ENCODE measurements at places on chromosomes 2 and 18.

DNA sequence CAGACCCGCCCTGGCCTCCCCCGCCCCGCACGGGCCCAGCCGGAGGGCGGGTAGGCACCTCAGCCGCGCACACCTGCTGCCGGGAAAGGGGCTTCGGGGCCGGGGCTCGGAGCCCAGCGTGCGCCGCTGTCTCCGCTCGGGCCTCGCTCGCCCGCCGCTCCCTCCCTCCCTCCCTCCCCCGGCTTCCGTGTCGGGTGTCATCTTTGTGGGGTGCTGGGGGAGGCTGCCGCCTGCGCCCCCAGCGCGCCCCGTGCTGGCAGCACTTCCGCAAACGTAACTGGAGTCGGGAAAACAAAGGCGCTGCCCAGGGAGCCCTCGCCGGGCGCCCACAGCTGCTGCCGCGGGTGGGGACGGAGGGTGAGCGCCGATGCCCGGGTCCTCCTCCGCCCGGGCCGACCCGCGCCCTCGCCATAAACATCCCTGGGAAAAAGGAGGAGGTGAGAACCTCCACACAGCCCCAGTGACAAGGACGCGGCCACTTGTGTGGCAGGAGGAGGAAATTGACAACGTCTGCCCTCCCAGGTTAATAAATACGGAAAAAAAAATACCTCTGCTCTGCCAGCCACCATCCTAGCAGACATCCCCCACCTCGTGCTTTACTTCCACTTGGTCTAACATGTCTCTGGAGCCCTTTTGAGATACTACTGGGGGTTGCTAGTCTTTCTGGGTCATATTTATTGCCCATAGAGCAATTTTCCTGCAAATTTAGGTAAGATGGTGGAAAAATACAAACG lies 550 bp downstream of the MFSD6 start:
- DNase-seq: no peak

- DNase-seq: peak; percentile 11
Observed at GRCh38 chr2:118527571-118527970, 319.9 kb downstream of the EN1 start.

DNA sequence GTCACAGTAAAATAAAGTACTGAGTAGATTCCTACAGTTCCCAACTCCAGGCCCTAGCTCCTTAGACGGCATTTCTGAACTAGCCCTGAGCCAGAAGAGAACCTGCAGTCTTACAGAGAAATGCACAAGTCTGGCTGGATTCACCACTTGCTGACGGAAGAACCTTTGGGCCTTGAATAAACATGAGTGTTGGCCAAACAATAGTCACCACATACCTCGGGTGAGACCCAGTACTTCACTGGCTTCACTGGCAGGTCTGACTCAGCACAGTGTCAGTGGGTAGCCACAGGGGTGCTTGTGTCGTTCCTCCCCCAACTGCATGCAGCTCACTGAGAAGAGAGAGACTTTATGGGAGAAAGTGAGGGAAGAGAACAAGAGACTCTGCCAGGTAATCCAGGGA lies 88.9 kb downstream of the TMEM185B start:
- peak; percentile 86 for DNase-seq

DNA sequence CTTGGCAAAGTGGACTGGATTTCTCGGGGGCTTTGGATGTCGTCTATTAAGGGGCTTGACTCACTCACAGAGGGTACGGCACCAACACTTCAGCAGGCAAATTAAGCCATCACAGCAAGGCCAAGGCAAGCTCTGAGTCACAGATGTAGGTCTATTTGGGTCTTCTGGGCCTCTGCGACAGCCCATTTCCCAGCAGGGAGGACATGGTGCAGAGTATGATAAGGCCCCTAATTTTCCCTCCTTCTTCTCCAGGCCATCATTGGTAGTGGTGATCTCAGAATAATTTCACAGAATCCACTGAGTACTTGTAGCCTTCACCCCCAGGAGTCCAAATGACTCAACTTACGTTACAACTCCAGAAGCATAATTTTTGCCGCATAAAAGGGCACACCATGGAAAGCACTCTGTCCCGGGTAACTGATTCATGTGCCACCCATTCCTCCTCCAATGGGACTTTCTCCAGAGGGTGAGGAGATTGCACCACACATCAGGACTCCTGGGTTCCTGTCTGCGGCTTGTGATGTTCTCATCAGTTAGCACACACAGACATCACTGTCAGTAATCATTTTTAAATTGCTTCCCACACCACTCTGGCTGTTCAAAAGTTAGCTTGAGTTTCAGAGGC lies 164.9 kb downstream of the TXNL1 start:
- DNase-seq: no peak

GRCh38 chr2:29317077-29317517 lies 201.9 kb downstream of the CLIP4 start:
- DNase-seq: peak; percentile 85

- no peak for DNase-seq
Observed at GRCh38 chr2:159009940-159010339, 41.5 kb downstream of the TANC1 start.

DNA sequence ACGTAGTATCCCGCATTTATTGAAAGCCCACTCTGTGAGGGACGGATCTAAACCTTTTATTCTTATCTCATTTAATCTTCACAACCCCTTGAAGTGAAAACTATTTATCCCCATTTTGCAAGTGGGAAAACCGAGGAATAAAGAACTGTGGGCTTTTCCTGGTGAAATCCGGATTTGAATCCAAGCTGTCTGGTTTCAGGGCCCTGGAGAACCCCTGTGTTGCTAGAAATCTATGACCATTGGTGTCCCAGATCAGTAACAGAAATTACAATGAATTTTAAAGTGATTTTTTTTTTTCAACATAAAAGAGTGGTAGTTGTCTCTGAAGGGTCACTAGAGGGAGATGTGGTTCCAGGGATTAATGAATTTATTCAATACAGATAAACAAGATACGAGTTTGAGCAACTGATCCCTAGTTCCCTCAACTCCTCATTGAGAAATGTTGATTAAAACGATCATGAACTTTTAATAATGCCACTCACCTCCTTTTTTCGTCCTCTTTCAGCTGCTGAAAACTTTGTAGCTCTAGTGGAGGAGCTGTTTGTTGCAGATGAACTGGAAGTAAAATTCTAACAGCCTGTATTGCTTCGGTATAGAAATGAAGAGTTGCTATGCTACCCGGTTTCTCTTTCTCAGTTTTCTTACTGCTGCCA lies 940 bp downstream of the XRCC5 start:
- DNase-seq: peak; percentile 58

GRCh38 chr2:11559786-11560155 lies 25.9 kb downstream of the GREB1 start:
- DNase-seq: no peak

GRCh38 chr2:158999458-158999857 lies 31.0 kb downstream of the TANC1 start:
- DNase-seq: peak; percentile 61

- DNase-seq: no peak
Observed at GRCh38 chr2:11824901-11825828, 78.7 kb downstream of the LPIN1 start.

DNA sequence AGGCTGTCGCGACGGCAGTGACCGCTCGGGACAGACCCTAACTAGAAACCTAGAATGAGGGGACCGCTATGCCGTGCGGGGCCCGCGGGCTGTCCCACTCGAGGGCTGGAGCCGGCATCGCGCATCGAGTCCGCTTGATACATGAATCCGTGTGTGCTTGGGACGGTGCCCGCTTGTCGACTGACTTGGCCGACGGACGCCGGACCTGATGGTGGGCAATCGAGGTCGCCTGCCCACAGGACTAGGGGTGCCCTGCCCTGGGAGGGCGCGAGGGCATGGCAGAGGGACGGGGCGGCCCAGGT lies 749 bp upstream of the PTMA start:
- peak; percentile 38 for DNase-seq

DNA sequence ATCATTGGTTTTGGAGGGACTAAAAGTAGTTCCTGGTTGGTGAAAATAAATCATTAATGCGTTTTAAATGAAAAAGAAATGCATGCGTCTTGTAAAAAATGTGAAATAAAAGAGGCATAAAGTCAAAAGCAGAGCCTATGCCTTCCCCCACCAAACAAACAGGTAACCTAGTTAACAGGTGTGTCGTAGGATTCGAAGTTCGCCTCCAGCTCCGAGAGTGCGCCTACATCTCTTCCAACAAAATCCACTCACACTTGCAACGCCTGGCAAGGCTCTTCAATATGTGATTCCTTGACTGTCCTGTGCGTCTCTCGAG lies 677 bp upstream of the SMAD4 start:
- DNase-seq: peak; percentile 37

GRCh38 chr18:3319399-3319798 lies 57.5 kb downstream of the MYL12B start:
- peak; percentile 11 for DNase-seq

DNA sequence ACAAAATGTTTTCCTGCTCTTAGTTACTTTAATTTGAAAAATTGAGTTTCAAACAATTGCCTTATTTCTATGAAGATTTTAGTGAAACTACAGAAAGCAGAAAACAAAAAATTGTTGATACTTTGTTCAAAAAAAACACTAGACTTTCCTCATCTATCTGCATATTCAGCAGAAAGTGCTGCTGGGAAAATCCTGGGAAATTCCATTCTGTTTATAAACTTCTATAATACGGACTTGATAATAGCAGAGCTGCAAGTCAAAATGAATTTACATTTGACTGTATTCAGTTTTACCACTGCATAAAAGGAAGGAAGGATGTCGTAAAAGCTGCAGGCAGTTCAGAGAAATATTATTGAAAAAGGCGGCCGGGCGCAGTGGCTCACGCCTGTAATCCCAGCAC lies 24.9 kb upstream of the ERICH2 start:
- no peak for DNase-seq

DNA sequence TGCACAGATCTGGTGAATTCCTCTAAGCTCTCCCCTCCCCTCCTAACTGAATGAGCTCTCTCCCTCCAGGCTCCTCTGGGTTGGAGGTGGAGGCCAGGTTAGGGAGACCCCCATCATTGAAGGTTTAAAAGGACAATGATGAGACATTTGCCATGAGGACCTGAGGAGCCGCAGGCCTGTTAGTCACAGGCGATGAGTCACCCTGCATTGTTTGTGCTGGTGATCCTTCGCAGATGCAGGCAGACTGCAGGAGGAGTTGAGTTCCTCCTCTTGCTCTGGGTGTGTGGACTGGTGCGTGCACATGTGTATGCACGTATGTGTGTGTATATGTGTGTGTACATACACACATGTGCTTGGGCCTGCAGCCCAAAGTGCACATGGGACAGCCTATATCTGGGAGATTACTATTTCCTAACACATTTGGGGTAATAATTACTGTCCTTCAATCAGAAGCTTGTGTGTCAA lies 42.0 kb downstream of the MCFD2 start:
- no peak for DNase-seq

DNA sequence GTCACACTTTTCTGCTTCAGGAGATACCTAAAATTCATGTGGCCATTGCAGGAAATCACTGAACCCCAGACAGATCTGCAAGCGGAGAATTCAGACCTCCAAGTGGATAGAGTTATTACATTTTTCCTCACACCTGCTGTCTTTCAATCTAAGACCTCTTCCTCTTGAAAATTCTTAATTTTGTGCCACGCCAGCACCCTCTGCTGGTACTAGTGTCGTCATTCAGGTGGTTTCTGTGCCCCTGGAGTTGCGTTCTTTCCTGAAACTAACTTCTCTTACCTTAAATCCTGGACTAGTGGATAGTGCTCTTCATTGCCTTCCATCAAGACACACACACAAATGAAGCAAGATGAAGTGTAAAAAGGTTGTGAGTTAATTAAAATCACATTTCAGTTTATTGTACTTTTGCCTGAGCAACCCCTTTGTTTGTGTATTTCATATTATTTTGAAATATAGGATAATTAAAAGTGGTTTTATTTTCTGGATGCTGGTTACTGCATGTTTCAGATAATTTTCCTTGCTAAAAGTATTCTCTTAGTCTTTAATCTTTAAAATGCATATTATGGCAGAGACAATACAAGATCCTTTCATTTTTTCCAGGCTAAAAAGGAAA lies 1.6 kb upstream of the DNER start:
- no peak for DNase-seq

DNA sequence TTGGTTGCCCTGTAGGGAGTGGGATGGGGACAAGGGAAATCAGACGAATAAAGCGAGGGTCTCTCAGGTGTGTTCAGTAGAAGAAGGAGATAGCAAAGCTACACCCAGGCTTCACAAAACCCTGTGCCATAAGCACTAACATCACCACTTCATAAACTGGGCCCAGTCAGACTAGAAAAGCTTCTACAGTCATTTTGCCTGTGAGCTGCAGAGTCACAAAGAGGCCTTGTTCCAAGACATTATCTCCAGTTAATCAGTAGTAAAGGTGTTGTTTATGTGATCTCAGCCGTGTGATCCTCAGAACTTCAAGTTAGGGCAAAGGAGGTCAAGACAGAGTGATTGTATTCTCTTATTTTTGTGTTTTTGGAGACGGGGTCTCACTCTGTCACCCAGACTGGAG lies 148.0 kb downstream of the GALR1 start:
- no peak for DNase-seq

- DNase-seq: no peak
Observed at GRCh38 chr2:129872446-129872845, 107.0 kb upstream of the RAB6C start.

- no peak for DNase-seq
Observed at GRCh38 chr2:201701646-201702045, 3.2 kb upstream of the MPP4 start.

- no peak for DNase-seq
Observed at GRCh38 chr2:200396781-200397242, 90.3 kb downstream of the SPATS2L start.

DNA sequence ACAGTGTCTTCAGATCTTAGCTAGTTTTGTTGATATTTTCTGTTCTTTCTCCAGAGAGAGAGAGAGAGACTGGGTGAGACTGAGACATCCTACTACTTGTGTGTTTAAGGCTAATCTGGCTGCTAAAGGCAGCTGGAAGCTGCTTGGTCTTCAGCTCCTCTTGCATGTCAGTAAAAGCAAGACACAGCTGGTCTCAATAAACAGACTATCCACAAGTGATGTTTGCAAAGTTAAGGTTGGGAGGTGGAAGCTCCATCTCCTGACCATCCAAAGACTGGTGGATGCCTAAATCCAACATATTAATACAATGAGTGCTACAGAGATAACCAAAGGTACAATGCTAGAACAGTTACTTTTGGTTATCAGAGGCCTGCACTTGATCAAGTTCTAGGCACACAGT lies 17.8 kb downstream of the ERFE start:
- no peak for DNase-seq

Measured in fibroblast of upper back skin (primary cell).